Fibroblast of mammary gland (primary cell): ENCODE measurements at places on chromosomes 3 and 15.

DNA sequence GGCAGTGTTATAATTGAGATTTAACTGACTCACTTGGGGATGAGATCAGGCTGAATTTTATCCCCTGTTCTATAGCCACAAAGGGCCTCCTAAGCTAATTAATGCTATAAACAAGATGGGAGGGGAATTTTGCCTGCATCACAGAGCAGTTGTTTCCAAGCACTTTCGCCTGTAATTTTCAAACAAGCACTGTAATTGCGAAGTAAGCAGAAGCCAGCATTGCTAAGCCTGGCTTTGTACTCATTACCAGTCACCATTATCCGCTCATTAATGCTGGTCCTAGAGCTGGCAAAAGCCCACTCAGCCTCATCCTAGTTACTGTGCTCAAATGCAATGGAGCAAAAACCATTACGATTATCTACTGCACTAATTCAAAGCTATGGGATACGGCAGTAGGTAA is 356.6 kb upstream of the UBE2E2 start:
- no peak for DNase-seq

GRCh38 chr3:129419476-129419875 is 9.0 kb downstream of the EFCAB12 start:
- DNase-seq: no peak

DNA sequence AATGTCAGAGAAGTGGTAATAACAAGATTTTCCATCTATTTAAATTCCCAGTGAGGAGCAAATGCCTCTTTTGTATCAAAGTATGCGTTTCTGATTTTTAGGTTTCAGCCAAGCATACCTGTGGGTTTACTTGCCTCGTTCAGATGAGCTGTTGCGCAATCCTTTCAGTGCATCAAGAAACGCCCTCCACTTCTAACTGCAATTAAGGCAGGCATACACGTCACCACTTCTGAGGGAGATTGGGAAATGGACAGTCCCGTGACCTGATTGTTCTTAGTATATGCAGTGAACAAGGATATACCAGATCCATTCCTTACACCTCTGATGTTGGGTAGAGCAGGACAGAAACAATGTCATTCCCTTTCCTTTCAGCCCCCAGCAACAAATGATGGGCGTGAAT is 219.0 kb downstream of the ITPR1 start:
- DNase-seq: peak; percentile 90

GRCh38 chr3:13842226-13842625 is 37.6 kb downstream of the WNT7A start:
- DNase-seq: no peak

GRCh38 chr3:175105066-175105465 is 245.9 kb downstream of the NAALADL2 start:
- DNase-seq: peak; percentile 12

DNA sequence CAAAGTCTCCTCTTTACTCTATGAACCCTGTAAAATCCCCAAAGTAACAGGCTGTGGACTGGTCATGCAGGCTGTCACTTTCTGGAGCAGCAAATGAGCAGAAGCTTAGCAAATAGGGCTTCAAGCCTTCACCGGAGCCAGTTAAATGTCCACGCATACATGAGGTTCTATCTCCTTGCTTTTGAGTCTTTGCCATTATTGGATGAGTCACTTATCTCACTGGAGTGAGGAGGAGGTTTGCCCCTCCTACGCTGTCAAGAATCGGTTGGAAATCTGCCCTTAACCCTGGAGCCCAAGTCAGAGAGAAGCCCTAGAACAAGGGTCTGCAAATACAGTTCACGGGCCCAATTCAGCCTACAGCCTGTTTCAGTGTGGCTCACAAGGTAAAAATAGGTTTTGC is 126.1 kb upstream of the CTNNB1 start:
- DNase-seq: peak; percentile 58

DNA sequence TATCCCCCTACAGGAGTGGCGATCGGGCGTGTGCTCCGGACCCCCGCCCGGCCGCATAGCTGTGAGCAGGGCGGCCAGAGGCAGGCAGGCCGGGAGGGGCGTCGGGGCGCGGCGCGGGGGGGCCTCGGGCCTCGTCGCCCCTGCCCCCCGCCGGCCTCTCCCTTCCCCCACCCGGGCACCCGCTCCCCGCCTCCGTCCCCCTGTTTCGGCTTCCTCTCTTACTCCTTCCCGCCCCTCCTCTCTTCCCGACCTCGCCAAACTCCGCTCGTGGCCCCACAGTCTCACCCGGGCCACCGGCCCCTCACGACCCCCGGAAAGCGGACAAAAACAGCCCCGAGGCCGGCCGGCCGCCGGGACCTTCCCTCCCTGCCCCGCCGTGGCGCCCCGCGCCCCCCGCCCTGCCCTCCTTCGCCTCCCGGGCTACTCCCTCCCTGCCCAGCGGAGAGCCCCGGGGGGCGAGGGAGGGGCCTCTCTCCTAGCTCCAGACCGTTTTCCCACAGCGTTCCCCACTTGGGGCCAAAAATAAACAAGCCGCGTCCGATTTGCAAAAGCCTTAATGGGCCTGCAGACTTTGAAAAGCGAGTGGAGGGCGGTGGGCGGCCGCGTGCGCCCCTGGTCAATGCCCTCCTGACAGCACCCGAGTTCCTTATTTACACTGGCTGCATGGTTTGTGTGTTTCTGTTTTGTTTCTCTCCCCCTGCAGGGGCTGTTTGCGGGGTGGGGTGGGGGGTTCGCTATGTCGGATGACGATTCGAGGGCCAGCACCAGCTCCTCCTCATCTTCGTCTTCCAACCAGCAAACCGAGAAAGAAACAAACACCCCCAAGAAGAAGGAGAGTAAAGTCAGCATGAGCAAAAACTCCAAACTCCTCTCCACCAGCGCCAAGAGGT is 1.0 kb downstream of the UBE2E1 start:
- DNase-seq: no peak

DNA sequence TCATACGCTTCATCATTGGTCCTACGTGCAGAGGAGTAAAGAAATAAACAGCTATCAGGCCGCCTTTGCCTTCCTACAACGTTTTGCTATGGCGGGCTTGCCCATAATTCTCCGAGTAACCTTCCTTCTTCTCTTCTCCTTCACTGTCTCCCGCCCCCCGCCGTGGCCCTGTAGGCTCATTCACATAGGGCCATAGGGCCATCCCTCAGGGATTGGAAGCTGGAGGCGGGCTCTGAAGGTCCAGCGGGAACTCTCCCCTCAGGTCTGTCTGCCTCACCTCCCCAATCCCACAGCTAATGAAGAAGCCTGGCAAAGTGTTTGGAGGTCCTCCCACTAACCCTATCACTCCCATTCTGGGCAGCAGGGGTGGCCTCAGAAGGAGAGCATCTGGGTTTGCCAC is 43.6 kb downstream of the SEMA5B start:
- no peak for DNase-seq

GRCh38 chr15:65333148-65333820 is 28.8 kb downstream of the RNU5B-1 start:
- DNase-seq: no peak

- no peak for DNase-seq
Measured at GRCh38 chr15:51672155-51672687, 9.1 kb upstream of the SCG3 start.

GRCh38 chr3:18898911-18899310 is 249.4 kb upstream of the KCNH8 start:
- DNase-seq: no peak

DNA sequence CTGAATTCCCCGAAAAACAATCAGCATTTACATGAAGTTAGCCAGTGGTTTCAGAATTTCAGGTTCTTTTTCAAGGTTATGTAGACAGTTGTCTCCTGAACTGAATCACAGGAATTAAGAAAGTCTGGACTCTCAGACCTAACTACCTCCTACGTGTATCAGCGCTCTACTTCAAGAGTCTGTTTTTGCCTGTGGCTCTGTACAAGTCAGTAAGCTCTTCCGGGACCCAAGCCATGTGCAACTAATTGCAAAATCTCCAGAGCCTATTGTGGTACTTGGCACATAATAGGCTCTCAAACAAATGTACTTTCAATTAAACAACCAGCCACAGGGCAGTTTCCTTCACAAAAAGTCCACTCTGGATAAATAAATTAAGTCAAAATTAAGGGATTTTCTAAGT is 414.2 kb downstream of the PDCD6IP start:
- peak; percentile 58 for DNase-seq

DNA sequence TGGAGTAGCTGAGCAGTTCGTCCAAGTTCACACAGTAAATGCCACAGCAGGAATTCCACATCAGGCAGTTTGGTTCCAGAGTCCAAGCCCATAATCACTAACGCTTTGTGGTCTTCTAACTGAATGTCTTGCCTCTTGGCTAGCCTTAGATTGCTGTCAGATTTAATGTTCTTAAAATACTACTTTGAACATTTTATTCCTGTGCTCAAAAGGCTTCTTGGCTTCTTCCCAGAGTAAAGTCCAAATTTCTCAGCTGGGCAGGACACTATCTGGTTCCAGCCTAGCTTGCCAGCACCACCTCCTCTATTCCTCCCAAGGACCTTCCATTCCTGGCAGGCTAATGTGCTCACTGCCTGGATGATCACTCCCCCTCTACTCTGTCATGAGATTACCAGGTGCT is 256.9 kb downstream of the SQOR start:
- no peak for DNase-seq

GRCh38 chr3:190210608-190211007 is 89.9 kb upstream of the P3H2 start:
- DNase-seq: no peak

- DNase-seq: peak; percentile 77
Measured at GRCh38 chr3:100316641-100317069, 17.9 kb upstream of the NIT2 start.

- DNase-seq: no peak
Measured at GRCh38 chr3:195306369-195306768, 35.4 kb upstream of the XXYLT1 start.

DNA sequence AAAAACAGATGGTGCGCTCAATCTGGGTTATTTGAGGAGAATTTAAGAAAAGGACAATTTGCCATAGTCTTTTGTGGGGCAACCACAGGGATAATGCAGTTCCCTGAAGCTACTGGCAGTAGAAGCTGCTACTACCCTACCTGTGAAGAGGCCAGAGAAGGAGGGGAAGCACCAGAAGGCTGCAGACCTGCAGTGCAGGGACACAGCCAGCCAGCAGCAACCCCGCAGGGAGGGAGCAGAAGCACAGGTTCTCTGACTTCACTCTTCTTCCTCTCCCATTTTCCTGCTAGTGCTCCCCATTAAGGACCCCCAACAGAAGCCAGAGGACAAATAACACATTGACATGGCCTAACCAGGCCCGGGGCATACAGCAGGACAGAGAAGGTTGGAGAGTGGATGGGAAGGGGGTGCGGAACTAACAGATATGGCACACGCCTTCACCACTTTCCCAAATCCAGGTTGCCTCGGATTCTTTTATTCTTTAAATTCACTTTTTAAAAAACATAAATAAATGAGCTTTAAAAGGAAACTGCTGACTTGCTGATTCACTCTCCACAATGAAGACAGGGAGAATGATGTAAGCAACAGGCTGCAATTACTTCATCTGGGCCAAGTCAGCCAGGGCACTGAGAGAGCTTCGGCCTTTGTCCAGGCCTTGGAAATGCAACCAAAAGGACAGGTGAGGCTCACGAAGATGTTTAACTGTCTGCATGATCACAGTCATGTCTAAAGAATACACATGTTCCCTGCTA is 30.1 kb downstream of the POPDC2 start:
- DNase-seq: peak; percentile 85

GRCh38 chr3:4001976-4002375 is 202.7 kb downstream of the LRRN1 start:
- no peak for DNase-seq

DNA sequence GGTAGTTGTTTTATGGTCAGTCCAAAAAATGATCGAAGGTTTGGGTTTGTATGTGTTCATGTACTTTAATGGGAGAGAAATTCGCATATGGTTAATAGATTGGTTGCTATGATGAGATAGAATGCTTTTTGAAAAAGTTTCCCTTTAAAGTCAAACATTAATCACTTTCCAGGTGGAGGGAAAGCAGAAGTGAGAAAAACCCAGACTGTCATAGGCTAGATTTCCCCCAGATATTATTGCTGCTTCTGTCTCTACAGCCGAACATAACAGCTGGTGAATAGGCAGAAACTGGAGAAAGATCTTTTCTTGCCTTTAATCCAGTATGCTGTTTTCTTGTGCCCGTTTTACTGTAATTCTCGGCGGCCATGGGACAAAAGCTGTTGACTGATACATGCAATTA is 287.6 kb downstream of the SOX2 start:
- DNase-seq: no peak

DNA sequence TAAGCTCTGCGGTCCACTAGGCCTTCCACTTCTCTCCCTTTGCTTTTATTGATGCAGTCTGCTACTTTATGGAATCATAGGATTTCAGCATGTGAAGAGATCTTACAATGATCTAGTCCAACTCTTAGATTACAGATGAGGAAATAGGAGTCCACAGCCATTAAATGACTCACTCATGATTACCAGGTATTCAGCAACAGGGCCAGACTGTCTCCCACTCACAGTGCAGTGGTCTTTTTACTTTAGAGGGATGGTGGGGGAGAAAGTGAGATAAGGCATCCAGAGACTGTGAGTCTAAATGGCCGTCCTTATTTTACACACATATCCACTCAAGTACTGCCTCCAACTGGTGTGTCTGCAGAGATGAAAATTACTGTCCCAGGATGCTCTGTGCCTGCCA is 88.5 kb upstream of the SKOR1 start:
- peak; percentile 35 for DNase-seq

DNA sequence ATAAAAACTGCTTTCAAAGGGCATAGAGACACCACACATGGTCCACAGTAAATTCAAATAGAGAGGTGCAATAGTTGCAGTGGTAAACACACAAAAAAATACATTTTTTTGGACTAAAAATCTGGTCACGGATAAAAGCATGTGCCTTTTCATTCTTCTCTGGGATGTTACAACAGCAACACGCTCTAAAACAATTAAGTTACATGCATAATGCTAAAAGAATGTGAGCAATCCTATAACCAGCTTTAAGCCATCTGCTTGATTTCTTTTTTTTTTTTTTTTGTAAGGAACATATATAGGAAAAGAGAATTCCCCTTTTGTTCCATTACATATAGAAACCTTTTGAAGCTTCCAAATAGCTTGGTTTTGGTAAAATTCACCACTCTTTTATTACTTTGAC is 20.0 kb downstream of the WNT5A start:
- DNase-seq: peak; percentile 67

DNA sequence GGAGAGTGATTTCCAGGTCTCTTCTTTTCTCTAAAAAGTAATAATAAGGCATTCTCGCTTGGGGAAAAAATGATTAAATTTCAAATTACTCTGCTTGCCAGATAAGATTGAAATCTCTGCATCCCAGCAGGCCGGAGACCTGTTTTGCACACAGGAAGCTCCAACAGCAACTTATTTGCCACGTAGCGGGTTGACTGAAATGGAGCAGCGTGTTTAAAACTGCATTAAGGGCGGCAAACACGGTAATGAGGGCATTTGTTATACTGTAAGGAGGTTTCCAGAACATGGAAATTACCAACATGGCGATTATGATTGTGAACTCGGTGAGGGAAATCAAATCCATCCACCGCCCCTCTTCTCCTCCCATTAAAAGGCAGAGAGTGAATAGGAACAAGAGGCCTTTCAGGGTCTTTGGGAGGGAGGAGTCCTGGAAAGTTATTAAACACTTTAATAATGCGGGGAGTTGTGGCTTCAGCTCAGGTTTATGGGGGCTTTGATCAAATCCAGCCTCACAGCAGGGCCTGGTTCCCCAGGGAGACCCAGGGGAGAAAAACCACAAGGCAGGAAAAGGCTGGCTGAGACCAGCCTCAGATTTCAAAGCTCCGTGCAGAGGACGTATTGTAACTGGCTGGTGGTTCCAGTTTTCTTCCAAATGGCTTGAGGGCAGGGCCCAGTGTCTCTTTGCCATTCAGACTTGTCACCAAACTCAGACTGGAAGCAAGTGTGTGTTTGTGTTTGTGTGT is 242.3 kb downstream of the TLE3 start:
- DNase-seq: no peak

- no peak for DNase-seq
Measured at GRCh38 chr3:103963599-103963998, 1403.1 kb upstream of the ALCAM start.

- no peak for DNase-seq
Measured at GRCh38 chr15:45794304-45794703, 159.5 kb downstream of the SQOR start.
